ENCODE measurements at places on chromosomes 4 and X.

DNA sequence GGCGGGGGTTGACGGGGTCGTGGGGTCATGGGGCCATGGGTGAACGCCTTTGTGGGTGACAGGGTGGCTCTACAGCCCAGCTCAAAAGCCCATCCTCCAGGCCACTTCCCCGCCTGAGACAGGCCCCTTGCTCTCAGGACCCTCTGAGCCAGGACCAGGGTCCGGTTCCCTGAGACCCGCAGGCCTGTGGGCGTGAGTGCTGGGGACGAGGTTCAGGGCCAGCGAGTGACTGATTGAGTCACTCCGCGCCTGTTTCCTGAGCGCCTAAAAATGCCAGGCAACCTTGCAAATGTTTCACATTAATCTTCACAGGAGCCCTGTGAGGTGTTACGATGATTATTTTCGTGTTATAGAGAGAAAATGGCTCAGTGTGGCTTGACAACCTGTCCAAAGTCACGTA lies 97.8 kb downstream of the ZNF674 start:
- DNase-seq: no peak

DNA sequence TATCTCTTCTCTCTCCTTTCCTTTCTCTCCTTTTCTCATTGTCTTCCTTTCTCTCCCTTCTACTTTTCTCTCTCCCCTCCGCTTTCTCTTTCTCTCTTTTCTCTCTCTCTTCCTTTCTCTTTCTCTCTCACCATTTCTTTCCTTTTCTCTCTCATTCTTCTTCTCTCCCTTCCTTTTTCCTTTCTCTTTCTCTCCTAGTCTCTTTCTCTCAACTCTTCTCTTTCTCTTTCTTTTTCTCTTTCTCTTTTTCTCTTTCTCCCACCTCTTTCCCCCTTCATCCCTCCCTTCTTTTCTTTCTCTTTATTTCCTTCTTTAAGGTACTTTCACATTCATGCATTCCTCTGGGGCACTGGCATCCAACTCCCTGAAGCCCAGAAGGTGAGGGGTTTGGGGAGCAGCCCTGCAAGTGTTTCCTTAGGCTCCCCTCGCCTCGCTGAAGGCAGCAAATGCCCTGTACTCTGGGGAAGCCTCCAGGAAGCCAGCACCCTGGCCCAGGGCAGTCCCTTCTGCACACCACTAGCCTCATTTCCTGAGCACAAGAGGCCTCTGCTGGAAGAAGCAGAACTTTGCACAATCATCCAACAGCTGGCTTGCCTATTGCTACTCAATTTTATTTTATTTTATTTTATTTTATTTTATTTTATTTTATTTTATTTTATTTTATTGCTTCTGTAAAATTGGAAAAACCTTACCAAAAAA lies 124.2 kb downstream of the NFKB1 start:
- peak; percentile 67 for DNase-seq

DNA sequence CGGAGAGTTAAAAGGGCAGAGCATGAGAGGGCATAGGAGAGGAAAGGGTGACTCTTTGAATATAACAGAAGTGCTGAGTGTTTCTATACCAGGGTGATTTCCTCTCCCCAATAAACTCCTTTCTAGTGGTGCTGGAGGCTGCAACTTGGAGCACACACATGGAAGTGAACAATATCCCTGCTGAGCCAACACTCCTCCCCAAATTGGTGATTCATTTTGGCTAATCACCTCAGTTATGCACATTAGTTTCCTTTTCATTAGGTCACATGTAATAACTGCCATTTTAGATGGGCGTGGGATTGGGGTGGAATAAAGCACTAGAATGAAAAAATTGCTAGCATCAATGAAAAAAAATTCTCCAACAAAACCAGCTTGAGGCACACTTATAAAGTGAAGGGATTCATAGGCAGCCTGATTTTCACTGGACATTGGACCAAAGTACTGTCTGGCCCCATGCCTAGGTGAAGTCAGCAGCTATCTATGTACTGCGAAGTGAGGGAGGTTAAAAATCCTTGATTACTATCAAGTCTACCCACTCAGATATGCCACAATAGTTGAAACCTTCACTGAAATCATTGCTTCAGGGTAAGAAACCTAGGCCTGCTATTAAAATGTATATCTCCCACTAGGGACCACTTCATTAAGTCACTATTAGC lies 174.0 kb downstream of the GLUD2 start:
- DNase-seq: no peak

DNA sequence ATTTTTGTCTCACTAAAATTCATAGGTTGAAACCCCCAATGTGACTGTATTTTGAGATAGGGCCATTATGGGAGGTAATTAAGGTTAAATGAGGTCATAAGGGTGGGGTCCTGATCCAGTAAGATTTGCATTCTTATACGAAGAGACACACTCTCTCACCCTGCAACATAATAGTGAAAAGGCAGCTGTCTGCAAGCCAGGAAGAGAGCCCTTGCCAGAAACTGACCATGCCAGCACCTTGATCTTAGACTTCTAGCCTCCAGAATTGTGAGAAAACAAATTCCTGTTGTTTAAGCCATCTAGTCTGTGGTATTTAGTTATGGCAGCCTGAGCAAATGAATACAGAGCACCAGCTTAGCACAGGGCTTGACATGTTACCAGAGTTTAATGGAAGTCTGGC lies 17.5 kb upstream of the IGSF1 start:
- no peak for DNase-seq

- DNase-seq: no peak
Measured at GRCh38 chrX:43551590-43551989, 104.5 kb upstream of the MAOA start.

- DNase-seq: no peak
Measured at GRCh38 chr4:52852041-52852440, 10.1 kb upstream of the RASL11B start.

- no peak for DNase-seq
Measured at GRCh38 chr4:162475246-162475645, 311.4 kb upstream of the FSTL5 start.

DNA sequence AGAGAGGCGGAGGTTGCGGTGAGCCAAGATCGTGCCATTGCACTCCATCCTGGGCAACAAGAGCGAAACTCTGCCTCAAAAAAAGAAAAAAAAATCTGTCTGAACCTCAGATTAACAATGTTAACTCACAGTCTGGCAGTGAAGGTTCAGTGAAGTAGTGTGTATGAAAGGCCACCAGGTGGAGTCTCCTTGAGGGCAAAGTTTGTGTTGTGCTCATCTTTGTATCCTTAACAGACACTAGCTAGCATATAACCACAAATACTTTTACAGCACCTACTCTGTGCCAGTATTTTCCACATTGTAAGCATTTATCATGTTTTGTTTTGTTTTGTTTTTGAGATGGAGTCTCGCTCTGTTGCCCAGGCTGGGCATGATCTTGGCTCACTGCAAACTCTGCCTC lies 46.0 kb upstream of the MGST2 start:
- DNase-seq: no peak

DNA sequence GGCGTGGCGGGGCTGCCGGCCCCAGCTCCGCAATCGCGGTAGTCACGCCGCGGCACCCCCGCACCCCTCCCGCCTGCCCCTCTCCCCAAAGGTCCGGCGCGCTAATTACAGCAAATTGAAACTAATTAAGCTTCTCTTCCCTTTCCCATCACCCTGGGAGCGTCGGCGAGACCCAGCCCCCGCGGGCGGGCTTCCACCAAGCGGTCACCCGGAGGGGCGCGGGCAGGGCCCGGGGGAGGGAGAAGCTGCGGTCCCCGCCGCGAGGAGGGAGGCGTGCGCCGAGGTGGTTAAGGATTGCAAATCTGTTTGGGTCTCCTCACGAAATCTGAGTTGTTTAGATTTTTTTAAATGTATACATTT lies 13.1 kb downstream of the ARX start:
- DNase-seq: no peak

- DNase-seq: peak; percentile 61
Measured at GRCh38 chrX:103585411-103586313, at the start of gene TCEAL4. TCEAL4 (plus strand) TSS chrX:103585515; CDS start chrX:103586676, 1,161 bp downstream.

DNA sequence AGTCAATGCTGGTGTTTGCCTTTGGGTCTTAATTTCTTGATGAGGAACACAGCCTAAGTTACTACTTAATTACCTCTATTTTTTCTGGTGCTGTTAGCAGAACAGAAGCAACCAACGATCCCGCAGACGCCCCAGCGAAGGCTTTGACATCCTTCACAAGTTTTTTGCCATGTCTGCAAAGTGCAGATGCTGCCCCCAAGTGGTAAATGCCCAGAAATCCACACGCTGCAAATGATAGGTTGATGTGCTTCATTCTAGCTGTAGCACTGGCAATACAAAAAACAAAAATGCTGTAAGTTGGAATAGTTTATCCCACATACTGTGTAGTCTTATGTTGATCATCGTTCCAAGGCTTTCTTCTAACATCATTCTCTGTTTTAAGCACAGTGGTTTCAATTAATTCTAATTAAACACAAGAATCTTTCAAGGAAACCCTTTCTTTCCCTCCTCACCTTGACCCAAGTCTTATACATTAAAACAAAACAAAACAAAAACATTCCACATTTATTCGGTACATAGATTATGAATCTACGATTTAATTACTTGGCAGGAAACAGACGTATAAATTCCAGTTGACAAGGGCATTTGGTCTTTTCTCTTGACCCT lies 1.2 kb downstream of the PNPLA4 start:
- peak; percentile 64 for DNase-seq

- peak; percentile 60 for DNase-seq
Measured at GRCh38 chrX:139931646-139932072, 1.2 kb downstream of the ATP11C start.

DNA sequence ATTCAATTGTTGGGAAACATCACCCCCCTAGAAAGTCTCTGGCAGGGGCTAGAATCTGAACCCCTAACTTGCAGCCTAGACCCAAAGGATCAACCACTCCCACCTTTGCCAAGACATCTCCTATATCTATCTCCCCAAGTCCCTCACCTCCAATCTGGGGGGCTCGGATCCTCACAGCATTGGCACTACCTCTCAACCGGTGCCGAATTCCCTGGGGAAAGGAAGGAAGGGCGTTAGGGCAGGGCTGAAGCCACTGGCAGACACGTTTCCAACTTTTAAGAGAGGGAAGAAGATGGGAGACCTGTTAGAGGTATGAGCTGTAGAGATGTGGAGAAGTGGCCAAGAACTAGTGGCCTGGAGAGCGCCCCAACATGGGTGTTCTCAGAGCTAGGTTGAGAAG lies 2.7 kb downstream of the TIMM17B start:
- DNase-seq: no peak

- no peak for DNase-seq
Measured at GRCh38 chr4:125368671-125369081, 53.9 kb downstream of the FAT4 start.

GRCh38 chr4:163781726-163782125 lies 287.2 kb downstream of the TMA16 start:
- DNase-seq: no peak

GRCh38 chr4:13543839-13544605 lies at the start of gene NKX3-2:
NKX3-2 (minus strand) TSS chr4:13544508; CDS start chr4:13544414, 94 bp downstream.
- no peak for DNase-seq

- DNase-seq: no peak
Measured at GRCh38 chr4:40850496-40850895, 100.7 kb downstream of the NSUN7 start.

DNA sequence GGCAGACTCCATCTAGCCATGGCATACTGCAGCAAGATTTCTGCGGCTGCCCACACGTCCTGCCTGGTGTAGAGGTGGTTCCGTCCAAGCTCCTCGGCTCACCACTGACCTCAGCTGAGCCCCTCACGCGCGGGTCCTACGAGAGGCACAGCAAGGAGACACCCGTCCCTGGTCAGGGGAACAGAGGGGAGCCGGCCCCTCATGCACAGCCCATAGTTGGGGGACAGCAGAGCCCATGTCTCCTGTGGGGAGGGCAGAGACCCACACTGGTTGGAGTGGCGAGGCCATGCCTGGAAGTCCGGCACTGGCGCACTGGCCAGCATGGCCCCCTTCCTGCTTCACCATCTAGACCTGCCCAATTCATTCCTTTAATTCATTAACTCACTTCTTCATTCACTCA lies 80.8 kb downstream of the HTRA3 start:
- peak; percentile 17 for DNase-seq

DNA sequence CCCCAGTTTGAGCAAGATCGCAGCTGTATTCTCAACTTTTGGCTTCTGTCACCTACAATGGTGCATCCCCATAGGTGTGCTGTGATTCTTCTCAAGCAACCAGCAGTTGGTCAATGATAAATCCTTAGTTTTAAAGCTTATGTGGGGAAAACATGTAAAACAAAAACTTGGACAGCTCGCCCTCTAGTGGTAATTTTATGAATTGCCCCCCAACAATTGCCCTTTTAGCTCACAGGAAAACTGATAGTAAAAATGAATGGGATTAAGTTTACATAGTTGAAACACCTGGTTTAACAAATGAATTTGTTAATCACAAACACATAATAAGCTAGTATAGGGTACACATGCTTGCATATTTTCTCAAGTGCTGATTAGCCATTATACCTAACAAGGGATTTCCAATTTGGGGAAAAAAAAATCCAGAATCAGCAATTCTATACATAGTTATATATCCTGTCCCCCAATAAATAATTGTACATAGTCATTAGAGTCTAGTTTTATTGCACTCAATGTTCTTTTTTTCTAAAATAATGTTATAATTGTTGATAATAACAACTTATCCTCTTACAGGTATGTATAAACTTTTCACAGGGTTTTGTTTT lies 30.1 kb downstream of the TEX13A start:
- DNase-seq: no peak

DNA sequence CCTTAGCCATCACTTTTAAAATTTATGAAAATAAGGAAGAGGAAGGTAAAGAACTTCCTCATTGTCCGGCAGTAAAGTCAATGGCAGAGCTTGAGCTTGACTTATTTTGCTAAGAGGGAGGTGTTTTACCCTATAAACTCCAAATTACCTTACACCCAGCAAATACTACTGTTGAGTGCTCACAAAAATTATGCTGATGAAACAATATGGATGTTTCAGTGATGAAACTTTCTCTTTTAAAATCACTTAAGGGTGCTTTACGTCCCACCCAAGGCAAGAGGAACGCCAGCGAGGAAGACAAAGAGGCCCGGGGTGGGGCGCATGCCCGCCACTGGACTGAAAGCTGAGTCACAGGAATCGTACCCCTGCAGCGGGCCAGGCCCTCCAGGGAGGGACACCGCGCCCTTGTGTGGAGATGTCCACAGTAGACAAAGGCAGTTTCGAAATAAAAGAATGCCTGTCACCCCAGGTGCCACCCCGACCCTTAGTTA lies 560 bp upstream of the TMSB4X start:
- DNase-seq: peak; percentile 75

DNA sequence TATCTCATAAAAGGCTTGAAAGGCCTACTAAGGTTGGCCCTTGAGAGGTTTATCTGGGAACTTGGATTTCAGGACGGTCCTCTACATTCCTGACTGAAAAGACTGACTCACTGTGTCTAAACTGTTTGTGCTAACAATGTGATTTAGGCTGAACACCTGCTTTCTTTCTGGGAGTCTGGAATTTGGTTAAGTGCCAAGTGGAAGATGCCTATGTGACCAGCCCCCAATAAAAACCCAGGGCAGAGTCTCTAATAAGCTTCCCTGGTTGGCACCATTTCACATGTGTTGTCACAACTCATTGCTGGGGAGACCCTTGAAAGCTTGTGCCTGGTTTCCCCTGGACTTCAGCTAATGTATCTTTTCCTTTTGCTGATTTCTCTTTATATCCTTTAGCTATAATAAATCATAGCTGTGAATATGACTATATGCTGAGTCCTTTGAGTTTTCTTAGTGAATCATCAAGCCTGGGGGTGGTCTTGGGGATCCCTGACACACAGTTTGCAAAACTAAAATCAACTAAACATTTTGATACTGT lies 55.1 kb downstream of the GPR82 start:
- no peak for DNase-seq

Measured in activated T-cell treated with anti-CD3 and anti-CD28 coated beads, Interleukin-2, amount 50 U/mL, for 24 hours (primary cell).